ENCODE measurements at places on chromosomes 1 and 21.

DNA sequence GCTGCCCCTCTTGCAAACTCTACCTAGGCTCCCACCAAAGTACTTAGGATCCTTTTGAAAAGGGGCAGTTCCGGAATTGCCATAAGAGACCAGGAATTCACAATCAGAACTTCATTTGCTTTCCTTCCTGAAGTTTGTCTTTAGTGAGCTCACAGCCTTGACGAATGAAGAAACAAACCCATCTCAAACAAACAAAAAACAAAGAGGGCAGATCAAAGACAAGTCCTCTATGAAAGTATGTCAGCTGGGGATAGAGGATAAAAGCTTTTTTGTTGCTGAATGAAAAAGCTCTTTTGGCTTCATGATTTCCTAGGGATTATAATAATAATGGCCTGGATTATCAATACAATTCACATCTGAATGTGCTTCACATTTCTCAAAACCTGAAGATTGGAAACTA lies 357.9 kb upstream of the DUSP10 start:
- DNase-seq, result no peak

- no peak for DNase-seq
These were observed 40.8 kb downstream of the SORT1 start for GRCh38 chr1:109356915-109357314.

DNA sequence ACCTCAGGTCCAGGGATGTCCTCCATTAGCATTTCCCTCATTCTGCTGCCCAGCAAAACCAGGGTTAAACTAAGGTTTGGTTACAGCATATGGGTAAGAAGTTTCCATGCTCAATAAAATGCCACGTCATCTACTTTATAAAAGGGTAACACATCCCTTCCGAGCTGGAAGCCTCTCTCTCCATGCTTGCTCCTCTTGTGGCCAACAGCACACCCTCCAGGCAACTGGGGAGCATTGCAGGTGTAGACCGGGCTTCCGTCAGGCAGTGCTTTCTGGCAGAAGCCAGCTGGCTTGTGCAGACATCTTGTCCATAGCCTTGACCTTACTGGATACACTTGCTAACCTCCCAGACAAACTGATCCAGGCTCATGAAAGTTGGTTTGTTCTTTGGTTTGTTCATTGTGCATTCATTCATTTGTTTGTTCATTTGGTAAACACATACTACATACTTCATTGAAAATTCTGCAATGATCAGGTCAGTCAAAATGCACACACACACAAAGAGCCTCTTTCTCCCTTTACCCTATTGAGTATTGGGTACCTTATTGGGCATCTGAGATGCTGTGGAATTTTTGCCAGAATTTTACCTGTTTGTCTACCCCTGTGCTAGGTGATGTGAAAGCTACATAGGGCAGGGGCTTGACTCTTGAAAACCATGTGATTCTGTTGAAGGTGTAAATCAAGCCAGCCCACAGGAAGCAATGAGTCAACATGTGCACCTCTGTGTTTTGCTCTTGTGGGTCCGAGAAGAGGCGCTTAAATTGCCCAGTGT lies 422.8 kb downstream of the CAMTA1 start:
- peak; percentile 34 for DNase-seq

- DNase-seq, result no peak
These were observed 252.2 kb downstream of the RPS6KC1 start for GRCh38 chr1:213303286-213303685.

DNA sequence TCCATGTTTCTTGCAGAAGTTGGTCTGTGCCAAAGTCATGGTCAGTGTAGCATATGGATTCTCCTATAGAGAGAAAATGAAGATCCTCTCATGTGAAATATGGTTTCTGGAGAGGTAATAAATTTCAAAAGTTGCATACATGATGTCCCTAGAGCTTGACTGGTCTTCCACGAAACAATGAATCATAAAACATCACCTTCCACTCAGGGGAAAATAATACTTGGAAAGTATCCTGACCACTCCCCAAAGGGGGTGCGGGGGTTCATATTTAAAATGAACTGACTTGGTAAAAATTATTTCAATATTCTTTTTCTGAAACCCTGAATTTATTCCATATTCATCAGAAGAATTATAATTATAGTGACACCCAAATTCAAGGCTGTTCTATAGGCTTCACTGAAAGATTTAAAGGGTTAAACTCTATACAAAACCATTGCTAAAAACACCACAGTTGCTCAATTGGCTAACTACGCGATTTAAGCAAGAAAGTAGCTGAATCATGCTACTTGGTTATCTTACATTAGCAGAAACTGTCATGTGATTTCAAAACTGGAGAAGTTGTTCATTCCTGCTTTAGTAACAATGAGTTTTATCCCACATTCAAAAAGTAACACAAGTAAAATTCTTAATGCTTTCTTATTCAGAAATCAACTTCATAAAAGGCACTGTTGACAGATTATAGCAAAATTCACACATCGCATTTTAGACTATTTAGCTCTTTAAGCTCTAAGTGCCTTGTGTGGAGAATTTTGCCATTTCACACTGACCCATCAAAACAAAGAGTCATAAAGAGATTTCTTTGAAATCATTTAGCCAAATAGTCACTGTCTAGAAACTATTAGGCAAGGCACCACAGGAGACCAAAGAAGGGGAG lies 5.3 kb downstream of the CREG1 start:
- DNase-seq, result no peak

All from brain pericyte (primary cell).